ENCODE measurements at places on chromosomes 1 and 21. TPM values are rescaled to one million over a fixed set of nuclear protein-coding genes. Genes with fewer than 3 reads are reported as not detected.

DNA sequence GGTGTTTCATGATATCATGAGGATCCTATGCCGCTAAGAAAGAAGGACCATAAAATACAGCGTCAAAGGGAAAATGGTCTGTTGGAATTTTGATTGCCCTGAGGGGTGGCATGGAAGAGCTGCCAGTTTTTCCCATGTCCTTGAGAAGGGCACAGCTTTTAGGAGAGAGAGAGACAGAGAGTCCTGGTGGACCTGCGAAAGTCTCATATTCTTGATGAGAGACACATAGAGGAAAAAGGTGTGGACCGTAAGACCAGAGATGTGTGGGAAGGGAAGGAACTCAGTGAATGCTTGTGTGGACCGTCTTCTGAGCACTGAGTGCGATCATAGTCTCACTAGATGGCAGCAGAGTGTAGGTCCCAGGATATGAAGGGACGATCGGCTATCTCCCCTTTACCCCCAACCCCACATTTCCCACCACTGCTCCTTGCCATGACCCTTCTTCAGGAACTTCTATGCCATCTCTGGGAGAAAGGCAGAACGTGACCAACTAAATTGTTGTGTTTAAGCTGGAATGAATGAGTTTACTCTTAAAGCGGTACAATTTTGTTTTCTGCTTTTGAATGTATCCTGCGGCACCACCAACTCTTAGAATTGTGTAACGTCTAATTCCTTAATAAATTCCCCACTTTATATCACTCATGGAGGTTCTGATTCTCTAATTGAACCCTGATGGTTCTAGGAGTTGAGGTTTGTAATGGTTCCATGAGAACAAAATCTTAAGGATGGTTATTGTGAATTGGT lies 117.7 kb downstream of the CTH start:
- DNase-seq = peak; percentile 19
- H3K4me1 ChIP-seq = no peaks in the 10 kb centered on the region
- no peak overlapping the region for H3K4me3 ChIP-seq

- no peaks in the 10 kb centered on the region for H3K27me3 ChIP-seq
- no peak overlapping the region for H3K27ac ChIP-seq
- no peaks in the 10 kb centered on the region for H3K4me1 ChIP-seq
- no peaks in the 10 kb centered on the region for H3K36me3 ChIP-seq
- DNase-seq = no peak
- H3K4me3 ChIP-seq = no peak overlapping the region
These were observed 108.8 kb downstream of the KIF26B start for GRCh38 chr1:245263529-245264095.

DNA sequence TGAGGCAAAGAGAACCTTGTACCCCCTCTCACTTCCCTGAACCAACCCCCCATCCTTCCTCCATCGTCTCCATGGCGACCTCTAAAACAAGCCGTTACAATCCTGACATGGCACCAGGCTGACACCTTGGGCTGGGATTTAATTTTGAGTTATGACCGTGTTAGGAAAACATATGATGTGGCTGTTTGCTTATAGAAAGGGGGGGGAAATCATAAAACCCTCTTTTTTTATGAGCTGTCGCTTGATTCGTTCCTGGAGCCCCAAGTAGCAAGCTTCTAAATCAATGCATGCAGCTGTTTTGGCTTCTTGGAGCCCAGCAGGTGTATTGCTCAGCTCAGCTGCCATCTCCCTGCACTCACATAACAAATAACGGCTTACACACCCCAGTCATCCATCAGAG lies 301.2 kb upstream of the SPAG17 start:
- H3K4me3 ChIP-seq = no peak overlapping the region
- H3K27ac ChIP-seq = no peak overlapping the region
- H3K4me1 ChIP-seq = no peaks in the 10 kb centered on the region
- DNase-seq = no peak
- H3K27me3 ChIP-seq = peaks cover 3% of the 10 kb centered on the region

- no peak overlapping the region for H3K4me3 ChIP-seq
- no peaks in the 10 kb centered on the region for H3K4me1 ChIP-seq
- H3K36me3 ChIP-seq = no peaks in the 10 kb centered on the region
- H3K27me3 ChIP-seq = no peaks in the 10 kb centered on the region
- no peak for DNase-seq
These were observed 101.6 kb downstream of the AJAP1 start for GRCh38 chr1:4755864-4756504.

Gene GPR61
- polyA plus RNA-seq = not detected

Gene SPAG17
- polyA plus RNA-seq = not detected

All from B cell (primary cell).